Neural progenitor cell (in vitro differentiated cells): ENCODE measurements at places on chromosomes 16 and 17. TPM values are rescaled to one million over a fixed set of nuclear protein-coding genes. Genes with fewer than 3 reads are reported as not detected.

DNAH2 gene
- total RNA-seq, result 0.09 and 0.28 TPM in 2 replicates

BAIAP3 gene
- total RNA-seq, result 0.34 and 4.0 TPM in 2 replicates

C1QTNF8 gene
- not detected in 2 replicates for total RNA-seq

SLFN5 gene
- total RNA-seq, result 3.5 and 5.8 TPM in 2 replicates

VPS35 gene
- 89.7 and 115 TPM in 2 replicates for total RNA-seq

- no peak for DNase-seq
Observed at GRCh38 chr17:78884876-78885667, 17.9 kb downstream of the CEP295NL start.

GRCh38 chr16:85582229-85582991, 30.7 kb upstream of the GSE1 start:
- DNase-seq, result no peak

GRCh38 chr17:55402374-55402773, 19.3 kb downstream of the MMD start:
- DNase-seq, result no peak

DNA sequence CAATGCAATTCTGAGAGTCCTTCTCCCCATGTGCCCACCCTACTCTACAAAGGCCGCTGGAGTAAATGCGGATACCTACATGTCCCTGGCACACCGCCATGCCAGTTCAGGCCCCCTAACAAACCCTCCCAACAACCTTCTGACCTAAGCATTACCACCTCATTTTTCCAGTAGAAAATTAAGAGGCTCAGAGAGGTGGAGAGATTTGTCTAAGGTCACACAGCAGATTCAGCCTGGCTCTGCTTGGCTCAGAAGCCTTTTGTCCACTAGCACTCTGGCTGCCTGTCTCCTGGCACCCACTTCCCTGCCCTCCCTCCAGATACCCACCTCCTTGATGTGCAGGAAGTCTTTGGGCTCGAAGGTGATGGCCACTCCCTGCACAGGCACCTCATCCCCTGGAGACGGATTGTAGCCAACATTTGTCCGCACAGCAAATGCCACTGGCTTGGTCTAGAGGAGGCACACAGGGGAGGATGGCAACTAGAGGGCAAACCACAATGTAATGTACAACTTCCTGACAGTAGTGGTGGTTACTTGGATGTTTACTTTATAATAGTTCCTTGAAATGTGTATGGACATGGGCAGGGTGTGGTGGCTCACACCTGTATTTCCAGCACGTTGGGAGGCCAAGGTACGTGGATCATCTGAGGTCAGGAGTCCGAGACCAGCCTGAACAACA, 10.2 kb downstream of the CACNB1 start:
- DNase-seq, result no peak

DNA sequence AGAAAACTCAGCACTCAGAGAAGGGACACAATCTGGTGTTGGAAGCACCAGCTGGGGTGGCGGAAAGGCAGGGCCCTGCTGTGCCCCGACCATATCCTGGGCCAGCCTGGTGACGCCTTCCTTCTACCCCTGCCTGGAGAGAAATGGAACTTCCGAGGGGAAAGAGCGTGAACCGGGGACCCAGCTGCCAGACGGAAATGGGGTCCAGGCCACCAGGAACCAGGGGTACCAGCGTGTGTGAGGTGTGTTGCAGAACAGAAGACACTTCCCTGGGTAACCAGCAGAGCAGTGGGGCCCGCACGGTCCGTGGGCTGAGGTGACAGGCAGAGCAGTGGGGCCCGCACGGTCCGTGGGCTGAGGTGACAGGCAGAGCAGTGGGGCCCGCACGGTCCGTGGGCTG, 6.8 kb downstream of the RAB40B start:
- no peak for DNase-seq

DNA sequence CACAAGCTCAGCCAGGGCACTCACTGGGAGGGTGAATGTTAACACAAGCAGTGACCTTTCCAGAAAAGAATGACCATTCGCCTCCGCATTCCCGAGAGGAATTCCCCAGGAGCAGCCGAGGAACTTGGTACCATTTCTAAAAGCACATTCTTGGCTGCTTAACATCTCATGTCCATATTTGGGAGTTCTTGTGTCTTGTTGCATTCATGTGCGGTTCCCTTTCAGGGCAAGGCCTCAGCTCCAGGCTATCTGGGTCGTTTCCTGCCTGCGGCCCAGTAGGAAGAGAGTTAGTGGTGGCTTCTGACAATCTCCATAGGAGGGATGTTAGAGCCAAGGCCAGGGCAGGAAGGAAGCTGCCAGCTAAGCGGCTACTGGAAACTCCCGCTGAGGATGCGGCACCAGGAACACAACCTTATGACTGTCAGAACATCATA, 27.8 kb upstream of the MEAK7 start:
- DNase-seq, result peak; percentile 90

DNA sequence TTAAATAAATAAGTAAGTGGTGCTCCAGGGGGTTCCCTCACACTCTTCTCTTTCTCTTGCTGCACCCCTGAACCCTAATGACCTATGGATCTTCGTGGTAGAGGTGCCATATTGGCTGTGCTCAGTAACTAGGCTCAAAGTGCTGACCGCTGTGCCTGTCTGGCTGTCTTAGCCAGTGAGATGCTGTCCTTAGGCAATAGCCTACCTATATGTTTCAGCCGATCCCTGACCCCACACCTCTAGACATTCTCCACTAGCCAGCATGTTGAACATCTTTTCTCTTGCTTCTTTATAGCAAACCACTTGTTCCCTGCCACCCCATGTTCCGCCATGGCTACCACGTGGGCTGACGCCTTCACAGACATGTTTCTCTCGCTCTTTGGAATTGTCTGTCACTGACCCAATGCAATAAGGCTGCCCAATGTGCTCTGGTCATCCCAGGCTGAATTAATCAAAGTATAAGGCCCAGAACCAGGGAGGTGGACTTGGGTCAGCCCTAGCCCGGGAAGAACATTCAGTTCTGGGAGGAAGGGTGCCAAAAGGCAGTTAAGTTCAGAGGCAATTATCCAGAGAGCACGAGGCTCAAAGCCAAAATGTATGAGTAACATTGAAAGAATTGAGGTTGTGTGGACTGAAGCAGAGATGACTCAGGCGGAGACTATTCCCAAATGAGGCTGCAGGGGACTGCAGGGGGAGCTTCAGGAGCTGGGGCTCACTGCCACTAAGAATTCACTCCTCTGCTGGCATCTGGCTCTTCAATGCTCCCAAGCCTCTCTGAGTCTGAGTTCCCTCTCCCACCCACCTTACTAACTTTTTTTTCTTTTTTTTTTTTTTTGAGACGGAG, 28.7 kb upstream of the TNRC6A start:
- DNase-seq, result no peak

DNA sequence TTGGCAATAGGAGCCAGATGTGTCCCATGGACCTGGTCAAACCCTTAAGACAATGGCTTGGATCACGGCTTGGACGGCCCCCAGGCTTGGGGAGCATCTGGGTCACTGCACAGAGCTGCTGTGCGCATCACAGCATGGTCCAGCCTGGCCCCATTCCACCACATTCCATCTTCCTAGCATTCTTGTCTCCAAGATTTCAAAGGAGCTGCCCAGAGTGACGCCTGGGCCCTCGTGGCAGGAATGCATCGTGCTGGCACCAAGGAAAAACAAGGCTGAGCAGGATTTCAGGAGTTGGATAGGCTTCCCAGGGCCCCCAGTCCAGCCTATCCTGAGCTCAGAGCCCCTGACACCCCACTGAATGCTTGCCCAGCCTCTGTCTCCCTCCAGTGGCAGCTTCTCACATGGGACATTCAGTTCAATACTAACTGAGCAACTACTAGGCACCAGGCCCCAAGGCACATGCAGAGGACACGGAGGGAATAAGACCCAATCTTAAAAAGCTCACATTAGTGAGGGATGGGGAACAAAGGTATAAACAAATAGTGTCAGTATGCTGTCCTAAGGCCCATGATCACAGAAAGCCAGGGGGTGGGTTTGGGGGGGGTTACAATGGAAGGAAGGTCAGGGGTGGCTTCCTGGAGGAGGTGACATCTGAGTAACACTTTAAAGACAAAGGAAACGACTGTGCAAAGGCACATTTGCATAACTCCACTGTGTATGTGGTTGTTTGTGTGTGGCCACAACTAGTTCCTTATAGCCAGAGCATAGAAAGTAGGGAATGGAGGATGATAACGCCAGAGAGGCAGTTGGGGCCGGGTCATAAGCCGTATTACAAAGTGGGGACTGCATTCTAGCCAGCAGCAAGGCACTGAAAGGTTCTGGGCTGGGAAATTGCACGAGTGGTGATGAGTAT, 34.1 kb downstream of the TK2 start:
- no peak for DNase-seq

DNA sequence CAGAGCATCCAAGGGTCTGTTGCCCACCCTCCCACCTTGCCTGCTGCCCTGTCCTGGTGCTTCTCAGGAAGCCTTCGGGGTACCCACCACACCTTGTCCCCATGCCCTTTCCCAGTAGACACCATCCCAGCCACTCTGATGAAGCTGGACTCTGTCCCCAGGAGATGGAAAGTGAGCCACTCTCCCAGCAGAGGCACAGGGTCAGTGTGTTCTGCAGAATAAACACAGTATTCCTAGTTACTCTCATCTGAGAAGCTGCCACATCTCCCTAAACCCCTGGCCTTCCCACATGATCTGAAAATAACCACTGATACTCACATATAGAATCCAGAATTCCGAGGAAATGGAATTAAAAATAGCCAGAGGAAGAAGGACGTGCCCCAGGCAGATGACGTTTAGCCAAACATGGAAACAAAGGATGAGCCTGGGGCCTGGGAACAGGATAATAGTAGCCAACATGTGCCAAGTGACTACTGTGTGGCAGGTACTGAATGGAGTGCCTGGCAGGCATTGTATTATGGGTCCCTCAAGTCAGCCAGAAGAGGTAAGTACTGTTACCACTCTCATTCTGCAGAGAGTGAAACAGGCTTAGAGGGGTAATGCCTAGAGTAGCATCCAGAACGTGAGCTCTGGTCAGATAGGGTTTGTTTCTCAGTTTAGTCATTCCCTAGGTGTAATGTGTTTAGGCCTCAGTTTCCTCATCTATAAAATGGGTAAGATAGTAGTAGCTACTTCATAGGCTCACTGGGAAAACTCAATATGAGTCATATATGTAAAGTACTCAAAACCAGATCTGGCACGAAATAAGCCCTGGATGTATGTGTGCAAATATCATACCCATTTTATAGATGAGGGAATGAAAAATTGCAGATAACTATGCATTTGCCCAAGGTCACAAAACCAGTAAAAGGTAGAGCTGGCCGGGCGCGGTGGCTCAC, 20.8 kb upstream of the PEMT start:
- no peak for DNase-seq

GRCh38 chr17:45160447-45161287, 1.0 kb upstream of the HEXIM2 start:
- DNase-seq, result peak; percentile 95

DNA sequence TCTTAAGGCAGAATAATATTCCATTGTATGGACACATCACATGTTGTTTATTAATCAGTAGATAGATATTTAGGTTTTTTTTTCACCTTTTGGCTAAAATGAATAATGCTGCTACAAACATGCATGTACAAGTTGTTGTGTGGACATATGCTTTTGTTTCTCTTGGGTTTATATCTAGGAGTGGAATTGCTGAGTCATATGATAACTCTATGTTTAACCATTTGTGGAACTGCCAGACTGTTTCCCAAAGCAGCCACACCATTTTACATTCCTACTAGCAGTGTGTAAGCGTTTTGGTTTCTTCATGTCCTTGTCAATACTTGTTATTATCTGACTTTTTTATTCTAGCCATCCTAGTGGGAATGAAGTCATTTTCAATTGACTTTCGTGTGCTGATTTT, 21.3 kb downstream of the CYLD start:
- DNase-seq, result no peak

DNA sequence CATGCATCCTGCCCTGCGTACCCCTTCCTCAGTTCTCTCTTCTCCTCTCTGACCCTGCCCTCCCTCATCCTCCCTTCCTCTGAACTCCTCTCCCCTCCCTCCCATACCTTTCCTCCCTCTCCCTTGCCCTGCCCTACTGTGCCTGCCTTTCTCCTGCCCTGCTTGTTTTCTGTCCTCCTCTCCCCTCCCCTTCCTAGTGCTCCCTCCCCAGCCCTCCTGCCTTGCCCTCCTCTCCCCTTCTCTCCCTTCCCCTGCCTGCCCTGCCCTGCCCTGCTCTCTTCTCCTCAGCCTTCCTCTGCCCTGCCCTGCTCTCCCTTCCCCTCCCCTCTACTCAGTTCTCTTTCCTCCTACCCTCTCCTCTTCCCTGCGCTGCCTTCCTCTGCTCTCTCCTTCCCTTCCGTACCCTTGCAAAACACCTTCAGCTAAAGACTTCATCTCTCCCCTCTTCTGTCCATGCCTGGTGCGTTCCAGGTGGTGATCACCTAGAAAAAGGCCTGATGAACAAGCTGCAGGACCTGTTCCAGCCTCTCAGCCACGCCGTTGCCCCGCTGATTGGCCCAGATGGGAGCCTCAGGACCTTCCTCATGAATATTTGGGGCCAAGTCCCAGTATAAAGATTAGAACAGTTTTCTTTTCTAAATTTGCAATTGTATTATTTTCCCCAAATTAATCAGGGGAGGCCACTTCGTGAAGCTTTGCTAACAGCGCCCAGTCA, 290.5 kb downstream of the CPPED1 start:
- DNase-seq, result no peak

- DNase-seq, result no peak
Observed at GRCh38 chr16:9091867-9092281, 430 bp downstream of the HAPSTR1 start.

- DNase-seq, result no peak
Observed at GRCh38 chr17:29555840-29556239, 11.0 kb downstream of the ABHD15 start.
